ENCODE measurements at places on chromosomes 5 and 9. TPM values are rescaled to one million over a fixed set of nuclear protein-coding genes. Genes with fewer than 3 reads are reported as not detected.

The ZNF189 gene
- total RNA-seq = 21.9 TPM

DNA sequence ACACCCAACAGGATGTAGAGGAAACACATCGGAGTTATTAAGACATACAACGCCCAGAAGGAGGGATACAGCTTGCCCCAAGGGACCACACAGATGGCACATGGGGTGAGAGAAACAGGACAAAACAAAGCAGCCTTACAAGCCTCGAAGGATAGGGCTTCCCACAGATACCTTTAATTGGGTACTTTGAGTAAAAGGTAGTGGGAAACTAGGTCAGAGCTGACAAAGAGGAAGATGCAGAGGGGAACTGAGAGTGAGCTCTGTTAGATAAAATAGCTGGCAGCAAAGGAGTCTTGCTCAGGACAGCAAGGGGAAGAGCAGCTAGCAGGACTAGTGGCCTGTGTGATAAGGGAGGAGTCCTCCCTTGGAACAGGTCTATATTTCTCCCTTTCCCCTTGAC, 48.2 kb downstream of the OTP start:
- no peak for DNase-seq

The C9orf43 gene
- total RNA-seq = 0.97 TPM

- no peak for DNase-seq
Observed at GRCh38 chr5:146243247-146243646, 39.8 kb downstream of the RBM27 start.

DNA sequence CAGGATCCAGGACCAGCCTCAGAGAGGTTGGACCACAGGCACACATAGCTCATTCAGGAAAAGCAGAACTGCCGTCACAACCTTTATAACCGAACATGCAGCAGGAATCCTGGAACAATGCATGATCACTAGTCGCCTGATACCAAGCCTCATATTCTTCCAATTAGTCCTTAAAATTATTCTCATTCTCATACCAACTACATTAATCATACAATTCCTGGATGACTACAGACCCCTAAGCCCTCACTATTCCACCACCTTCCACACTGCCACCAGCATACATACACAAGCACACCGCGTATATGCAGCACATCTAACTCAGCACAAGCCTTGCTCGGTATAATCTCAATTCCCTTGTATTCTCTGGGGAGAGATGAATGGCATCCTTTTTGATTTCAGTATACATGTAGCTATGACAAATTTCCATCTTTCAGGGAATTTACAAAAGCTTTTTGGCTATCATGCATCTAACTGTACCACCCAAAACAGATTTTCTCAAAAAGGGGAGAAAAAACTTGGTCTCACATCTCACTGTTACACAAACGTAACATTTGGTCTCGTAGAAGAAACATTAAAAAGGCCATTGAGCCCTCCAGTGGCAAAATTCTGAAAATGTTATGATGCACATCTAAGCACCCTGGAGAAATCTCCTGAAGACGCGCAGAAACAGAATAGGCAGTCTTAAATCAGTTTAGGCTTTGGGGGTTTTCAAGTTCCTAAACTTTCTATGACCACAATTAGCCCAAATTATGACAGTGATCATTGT, 46.2 kb downstream of the MCTP1 start:
- no peak for DNase-seq

DNA sequence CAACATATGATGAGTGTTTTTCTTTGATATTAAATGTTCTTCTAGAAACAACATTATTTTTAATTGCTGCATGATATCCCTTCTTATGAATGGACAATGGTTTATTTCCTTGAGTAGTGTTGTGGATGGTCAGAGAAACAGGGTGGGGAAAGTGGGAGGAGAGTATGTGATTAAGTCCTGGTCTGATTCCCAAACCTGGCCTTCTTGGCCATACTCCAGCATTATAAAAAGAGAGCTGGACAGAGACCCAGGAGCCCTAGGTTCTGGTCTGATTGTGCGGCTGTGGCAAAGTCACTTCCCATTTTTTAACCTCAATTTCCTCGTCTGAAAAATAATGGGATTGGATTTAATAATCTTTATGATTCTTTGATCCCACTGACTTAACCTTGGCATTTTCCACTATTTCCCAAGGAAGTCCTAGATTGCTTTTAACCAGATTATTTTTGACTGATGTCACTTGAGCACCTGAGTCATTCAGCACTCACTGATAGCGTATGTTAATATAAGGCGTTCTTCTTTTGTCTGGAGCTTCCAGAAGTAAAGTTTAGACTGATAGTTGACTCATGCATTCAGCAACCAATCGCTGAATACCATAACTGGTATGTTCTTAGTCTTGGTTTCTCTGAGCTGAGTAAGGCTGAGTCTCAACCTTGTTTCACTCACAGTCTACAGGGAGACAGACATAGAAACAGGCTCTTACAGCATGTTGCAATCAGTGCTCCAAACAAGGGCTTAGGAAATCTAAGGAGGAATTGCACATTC, 26.2 kb downstream of the OSMR start:
- no peak for DNase-seq

The AK8 gene
- total RNA-seq = 0.20 TPM

DNA sequence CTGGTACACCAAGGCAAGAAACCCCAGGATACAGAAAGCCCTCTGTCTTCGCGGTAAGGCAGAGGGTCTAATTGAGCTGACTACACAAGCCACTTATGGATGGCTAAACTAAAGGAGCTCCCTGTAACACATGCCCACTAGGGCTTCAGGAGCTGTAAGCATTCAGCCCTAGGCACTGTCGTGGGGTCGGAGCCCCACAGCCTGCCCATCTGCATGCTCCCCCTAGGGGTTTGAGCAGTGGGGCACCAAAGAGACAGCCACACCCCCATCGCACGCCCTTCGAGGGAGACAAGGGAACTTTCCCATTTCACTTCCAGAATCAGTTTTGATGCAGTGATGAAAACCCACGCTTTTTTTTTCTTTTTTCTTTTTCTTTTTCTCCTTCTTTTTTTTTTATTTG, 11.0 kb upstream of the MTMR12 start:
- no peak for DNase-seq

GRCh38 chr9:105880517-105880916, 186.2 kb downstream of the TMEM38B start:
- no peak for DNase-seq

The TLE1 gene
- 0.46 TPM for total RNA-seq

- no peak for DNase-seq
Observed at GRCh38 chr5:150567031-150567717, 59.2 kb downstream of the NDST1 start.
